ENCODE measurements at places on chromosomes 2 and 18.

DNA sequence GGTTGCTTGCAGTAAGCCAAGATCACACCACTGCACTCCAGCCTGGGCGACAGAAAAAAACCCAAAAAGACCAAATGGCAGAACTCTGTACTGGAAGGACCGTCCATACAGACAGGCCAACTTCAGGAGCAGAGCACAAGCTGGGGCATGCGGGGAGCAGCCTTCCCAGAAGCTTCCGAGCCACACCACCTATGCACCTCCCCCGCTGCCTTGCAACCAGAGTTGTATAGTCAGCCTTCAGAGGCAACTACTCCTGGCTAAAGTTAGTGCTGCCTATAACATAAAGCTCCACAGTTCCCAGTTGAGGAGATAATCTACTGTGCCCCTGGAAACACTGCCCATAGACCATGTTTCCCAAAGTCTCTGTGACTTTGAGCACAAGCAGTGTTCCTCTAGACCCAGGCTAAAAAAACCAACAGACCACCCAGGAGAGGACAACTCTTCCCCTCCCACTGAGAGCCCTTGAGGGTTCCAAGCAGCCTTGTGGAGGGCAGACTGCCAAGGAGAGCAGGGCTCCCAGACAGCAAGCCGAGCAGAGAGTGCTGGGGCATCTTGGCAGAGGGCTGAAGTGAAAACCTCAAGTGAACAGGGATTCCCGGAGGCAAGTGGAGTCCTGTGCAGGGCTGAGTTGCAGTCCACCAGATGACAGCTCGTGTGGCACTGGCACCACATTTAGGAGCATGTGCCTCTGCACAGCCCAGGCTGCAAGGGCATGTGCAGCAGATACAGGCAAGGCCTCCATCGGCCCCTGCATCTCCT is 6.8 kb downstream of the SFT2D3 start:
- DNase-seq: no peak

- no peak for DNase-seq
These were observed 2.9 kb downstream of the ARPC2 start for GRCh38 chr2:218219934-218220333.

- DNase-seq: no peak
These were observed 122.8 kb upstream of the PXDN start for GRCh38 chr2:1867141-1867540.

GRCh38 chr18:24762511-24762910 is 302.1 kb downstream of the HRH4 start:
- DNase-seq: no peak

GRCh38 chr18:3120356-3120755 is 99.4 kb downstream of the MYOM1 start:
- no peak for DNase-seq

DNA sequence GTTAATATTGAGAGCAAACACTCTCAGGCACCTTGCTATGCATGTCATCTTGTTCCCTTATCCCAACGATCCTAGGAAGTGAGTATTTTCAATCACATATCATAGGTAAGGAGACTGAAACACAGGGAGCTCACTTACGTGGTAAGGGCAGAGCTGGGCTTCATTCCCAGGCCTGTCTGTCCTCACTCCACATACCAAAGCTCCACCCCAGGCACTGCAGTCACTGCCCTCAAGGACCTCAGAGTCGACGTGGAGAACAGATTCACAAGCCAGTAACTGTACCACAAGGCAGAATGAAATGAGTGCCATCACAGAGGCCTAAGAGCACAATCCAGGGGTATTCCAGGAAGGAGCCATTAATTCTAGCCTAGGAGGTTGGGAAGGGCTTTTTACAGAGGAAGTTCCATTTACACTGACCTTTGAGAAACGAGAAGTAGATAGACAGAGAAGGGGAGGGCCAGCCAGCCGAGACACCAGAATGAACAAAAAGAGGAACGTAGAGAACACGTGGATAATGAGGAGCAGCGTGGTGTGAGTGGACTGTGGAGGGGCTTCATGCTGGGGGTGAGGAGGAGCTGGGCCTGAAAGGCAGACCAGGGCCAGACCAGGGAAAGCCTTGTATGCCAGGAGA is 48.6 kb downstream of the KIAA2012 start:
- no peak for DNase-seq

- no peak for DNase-seq
These were observed 23.1 kb downstream of the PASK start for GRCh38 chr2:241126201-241126611.

GRCh38 chr2:240335061-240335460 is 100.4 kb upstream of the GPC1 start:
- no peak for DNase-seq

- DNase-seq: no peak
These were observed 55.6 kb upstream of the DLGAP1 start for GRCh38 chr18:4510711-4511110.

DNA sequence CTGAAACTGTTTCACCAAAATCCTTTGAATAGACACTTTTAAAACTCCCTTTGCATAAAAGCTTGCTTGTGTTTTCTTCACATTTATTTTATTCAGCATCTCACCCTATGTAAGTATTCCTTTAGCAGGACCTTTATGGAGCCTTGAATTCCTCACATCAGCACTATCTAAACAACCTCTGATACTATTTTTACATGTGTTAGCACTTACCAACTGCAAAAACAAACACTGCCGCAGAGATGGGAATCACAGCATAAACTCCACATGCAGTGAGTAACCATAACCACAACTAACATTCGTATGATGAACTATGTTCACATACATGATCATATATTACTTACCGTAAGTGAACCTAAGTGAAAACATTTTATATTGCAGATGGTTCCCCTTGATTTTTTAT is 15.4 kb downstream of the FBXO15 start:
- DNase-seq: no peak

- DNase-seq: no peak
These were observed 59.8 kb downstream of the HDLBP start for GRCh38 chr2:241255542-241256167.

GRCh38 chr2:57516698-57517340 is 529.8 kb upstream of the VRK2 start:
- DNase-seq: peak; percentile 2

- DNase-seq: no peak
These were observed 111.1 kb upstream of the RBBP8 start for GRCh38 chr18:22822024-22822423.

DNA sequence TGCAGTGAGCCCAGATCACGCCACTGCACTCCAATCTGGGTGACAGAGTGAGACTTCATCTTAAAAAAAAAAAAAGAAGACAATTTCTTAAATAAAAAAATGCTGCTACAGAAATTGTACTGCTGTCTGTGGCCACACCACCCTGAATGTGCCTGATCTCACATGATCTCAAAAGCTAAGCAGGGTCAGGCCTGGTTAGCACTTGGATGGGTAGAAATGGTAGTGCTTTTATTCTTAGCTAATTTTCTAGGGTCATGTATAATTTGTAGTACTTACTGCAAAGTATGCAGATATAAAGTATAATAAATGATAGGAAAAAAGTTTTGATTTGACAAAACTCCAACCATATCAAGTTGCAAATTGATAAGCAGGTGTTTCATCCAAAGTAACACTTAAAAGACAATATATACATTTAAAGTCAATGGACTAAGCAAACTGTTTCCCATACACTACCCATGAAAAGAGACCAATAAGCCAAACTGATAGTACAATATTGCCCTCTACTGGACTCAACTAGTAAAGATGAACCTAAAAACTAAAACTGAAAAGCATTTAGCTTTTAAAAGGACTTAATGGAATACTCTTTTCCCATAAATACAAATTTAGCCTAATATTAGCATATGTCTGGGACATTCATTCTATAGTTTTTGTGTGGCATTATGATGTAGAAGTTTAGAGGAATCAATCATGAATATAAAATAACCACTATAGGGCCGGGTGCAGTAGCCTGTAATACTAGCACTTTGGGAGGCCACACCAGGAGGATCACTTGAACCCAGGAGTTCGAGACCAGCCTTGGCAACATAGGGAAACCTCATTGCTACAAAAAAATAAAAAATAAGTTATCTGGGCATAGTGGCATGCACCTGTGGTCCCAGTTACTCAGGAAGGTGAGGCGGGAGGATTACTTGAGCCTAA is 18.6 kb upstream of the PEX13 start:
- DNase-seq: peak; percentile 52

GRCh38 chr18:70151614-70152013 is 53.9 kb downstream of the RTTN start:
- DNase-seq: no peak

DNA sequence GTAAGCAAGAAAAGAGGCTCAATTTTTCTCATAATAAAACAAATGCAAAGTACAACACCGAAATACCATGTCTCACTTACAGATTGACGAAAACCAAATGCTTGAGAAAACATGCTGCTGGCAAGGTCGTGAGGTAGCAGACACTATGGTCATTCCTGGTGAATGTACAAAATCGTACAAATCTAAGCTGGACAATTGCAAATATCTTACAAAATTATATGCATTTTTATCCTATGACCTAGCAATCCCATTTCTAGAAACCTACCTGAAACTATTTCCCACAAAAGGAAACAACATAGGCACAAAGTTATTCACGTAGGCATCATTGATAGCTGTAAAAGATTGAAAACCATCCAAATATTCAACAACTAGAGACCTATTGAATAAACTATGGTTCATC is 54.0 kb downstream of the SCG2 start:
- DNase-seq: no peak

DNA sequence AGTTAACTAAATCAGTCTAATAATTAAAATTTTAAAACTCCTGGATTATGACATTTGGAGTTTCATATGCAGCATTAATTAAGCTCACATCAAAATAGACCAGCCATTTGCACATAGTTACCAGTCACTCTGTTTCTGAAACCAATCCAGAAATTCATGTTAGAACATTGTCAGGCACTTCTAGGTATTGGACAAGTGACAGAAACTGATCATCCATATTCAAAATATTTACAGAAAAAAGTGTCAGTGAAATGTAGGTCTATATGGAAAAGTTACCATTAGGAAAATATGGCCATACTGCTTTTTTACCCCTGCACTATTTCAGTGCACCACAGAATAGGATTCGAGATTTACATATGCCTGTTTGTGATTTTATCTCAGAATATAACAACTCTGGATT is 33.4 kb downstream of the UPP2 start:
- DNase-seq: no peak

GRCh38 chr2:188663301-188663700 is 310.9 kb upstream of the COL3A1 start:
- no peak for DNase-seq

DNA sequence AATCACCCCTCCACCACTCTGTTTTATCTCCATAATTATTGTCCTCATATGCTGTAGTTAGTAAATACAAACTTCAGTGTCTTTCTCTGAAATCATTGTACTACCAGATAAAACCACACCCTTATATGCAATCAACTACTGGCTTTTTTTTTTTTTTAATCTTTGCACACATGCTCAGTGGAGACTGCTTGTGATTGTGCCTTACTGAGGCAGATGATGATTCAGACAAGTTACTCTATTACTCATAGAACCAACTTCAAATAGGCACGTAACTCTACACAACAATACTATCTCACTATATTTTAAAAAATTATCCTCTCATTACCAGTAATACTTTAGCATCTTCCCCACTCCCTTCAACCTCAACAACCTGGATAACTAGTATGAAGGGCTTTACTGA is 1278.4 kb upstream of the PIK3C3 start:
- DNase-seq: no peak

GRCh38 chr2:151243468-151243867 is 18.2 kb downstream of the RBM43 start:
- no peak for DNase-seq

- DNase-seq: no peak
These were observed 51.0 kb downstream of the LDLRAD4 start for GRCh38 chr18:13269521-13270011.

DNA sequence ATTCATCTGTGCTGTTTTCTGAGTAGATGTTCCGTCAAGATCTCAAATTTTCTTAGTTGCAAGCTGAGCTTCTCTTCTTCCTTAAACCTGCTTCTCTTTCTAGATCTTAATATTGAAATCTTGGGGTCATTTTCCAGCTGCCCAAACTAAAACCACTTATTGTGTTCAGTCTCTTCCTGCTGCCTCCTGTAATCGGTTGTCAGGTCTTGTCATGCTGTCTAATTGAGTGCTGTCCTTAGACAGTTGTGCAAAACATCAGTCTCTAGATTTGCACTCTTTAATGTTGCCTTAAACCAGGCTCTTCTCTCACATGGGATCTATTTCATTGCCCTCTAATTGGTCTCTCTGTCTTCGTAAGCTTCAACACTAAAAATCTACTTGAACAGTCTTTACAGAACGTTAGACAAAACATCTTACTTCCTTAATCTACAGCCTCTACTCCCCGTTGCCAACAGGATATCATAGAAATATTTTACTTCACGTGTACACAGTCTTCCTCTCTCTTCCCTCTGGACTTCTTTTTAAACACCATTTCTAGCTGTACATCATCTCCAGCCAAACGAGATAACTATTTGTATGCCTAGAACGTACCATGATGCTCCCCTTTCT is 34.9 kb downstream of the GPD2 start:
- DNase-seq: no peak

GRCh38 chr2:205337274-205337673 is 345.0 kb upstream of the NRP2 start:
- no peak for DNase-seq

DNA sequence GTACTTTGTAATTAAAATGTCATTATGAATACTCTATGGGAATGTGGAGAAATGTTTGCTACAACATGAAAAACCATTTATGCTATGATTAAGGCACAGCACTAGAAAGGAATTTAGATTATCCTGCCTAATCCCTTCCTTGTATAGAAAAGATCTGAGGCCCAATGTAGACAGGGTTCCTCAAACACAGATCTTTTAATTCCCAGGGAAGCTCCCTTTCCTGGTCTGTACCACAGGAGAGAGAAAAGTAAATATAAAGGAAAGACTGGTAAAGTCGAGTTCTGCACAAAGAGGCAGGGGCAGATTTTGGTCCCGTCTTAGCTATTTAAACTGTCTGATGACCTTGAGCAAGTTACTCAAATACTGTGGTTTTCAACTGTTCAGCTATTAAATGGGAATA is 84.7 kb downstream of the ICA1L start:
- no peak for DNase-seq

GRCh38 chr2:196480653-196481323 is 158.7 kb upstream of the CCDC150 start:
- DNase-seq: no peak

GRCh38 chr2:174644406-174644805 is 46.8 kb upstream of the WIPF1 start:
- DNase-seq: no peak

GRCh38 chr2:120769076-120769786 is 33.6 kb downstream of the GLI2 start:
- no peak for DNase-seq
